Uterine smooth muscle cell (primary cell): ENCODE measurements at places on chromosomes 2 and 18. TPM values are rescaled to one million over a fixed set of nuclear protein-coding genes. Genes with fewer than 3 reads are reported as not detected.

The EPC2 gene
- 23.5 and 23.7 TPM in 2 replicates for total RNA-seq

The TTC27 gene
- total RNA-seq = 26.6 and 29.7 TPM in 2 replicates

The SUPT7L gene
- total RNA-seq = 18.5 and 22.0 TPM in 2 replicates

The DOK1 gene
- 24.6 and 35.0 TPM in 2 replicates for total RNA-seq

The LRATD1 gene
- total RNA-seq = 2.0 and 3.5 TPM in 2 replicates
